ENCODE measurements at places on chromosomes 2 and 18.
A peak's percentile ranks its signal among the peaks of the same experiment; 100 is the strongest.

GRCh38 chr2:71806432-71806831, 341.2 kb downstream of the CYP26B1 start:
- no peak for DNase-seq

DNA sequence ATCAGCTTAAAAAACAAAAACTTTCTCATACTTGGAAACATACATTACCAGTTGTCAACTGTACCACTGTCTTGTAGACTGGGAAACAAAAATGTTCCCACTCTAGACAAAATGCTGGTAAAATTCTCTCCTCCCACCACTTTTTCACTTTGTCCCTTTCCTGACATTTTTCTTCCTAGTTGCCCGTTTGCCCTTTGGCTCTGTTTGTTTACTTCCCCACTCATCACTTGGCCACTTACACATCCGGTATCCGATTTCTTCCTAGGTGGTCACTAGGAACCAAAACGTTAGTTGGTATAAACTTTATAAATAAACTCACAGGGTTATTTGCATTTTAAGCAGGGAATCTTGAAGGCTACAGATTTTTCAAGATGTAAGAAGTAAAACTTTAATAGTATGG, 84.9 kb downstream of the METTL4 start:
- DNase-seq = no peak

GRCh38 chr2:234840336-234840735, 111.5 kb upstream of the SH3BP4 start:
- DNase-seq = no peak

DNA sequence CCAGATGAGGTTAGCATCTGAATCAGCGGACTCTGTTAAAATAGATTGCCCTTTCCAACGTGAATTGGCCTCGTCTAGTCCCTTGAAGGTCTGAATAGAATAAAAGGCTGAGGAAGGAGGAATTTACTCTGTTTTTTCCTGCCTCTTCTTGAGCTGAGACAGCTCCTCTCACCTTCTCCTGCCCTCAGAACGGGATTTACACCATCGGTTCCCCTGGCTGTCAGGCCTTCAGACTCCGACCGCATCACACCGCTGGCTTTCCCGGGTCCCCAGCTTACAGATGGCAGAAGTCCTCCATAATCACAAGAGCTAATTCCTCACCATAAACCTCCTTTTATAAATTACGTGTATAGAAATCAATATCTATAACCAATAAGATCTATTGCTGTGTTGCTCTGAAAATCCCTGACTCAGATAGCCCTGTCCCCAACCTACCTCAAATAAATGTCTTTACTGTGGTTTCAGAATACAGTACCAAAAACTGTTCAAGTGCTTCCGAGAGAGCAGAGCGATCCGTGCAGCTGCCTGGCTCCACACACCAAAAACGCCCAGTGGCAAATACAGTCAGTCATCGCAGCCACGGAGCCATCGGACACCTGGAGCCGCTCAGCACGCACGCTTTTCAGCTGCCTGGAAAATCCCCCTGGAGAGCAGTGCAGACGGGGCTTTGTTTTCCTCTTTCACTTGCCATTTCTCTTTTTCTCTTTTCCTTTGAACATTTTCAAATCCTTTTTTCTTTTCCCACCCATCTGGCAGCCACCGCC, 196.9 kb downstream of the NRP2 start:
- DNase-seq = no peak

DNA sequence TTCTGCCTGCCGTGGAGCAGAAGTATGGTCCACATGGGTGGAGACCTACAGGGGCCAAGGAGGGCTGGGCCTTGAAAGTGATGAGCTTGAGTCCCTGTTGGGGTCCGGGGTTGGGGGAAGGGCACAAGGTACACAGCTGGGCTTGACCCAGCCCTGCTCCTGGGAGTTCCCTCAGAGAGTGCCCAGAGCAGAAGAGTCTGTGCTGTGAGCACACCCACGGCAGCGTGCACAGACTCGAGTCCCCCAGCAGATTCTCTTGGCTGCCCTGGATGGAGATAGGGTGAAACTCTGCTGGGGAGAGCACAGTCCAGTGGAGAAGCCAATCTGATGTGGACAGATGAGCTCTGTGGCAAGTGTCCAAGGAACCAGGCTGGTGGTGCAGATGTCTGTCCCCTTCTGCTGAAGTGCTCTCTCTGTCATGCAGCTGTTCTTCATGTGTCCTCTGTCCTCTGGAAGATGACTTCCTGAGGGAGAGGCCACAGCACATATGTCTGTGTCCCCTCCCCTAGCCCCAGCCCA, 27.5 kb downstream of the INPP4A start:
- no peak for DNase-seq

DNA sequence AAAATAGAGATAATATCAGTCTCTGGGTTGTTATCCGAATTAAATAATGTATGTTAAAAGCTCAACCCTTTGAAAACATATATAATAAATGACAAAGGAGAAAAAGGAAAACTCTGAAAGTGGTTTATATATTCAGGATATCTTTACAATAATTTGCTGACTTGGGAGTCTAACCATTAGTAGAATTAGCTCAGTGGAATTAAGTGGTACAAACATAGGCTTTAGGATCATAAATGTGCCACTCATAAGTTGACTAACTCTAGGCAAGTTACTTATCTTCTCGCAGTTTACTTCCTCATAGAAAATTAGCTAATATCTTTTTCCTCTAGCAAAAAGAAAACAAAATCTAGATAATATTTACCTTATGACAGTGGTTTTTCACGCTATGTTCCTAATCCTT, 44.6 kb downstream of the HEATR5B start:
- DNase-seq = no peak

DNA sequence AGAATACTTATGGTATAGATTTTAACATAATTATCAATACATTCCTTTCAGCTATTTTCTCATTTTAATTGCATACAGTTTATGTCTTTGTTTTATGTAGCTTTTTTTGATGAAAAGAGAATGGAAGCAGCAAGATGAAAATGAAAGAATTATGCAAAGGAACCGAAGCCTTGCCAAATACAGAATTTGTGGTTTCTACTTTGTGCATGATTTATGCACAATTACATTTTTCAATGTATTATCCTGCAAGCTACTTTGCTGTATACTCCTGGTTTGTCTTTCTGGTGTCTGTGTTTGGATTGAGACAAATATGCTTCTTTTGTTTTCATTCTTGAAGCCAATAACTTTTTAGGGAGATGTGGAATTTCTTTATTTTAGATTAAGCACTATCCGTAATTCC, 1642.6 kb upstream of the CELF4 start:
- DNase-seq = no peak

DNA sequence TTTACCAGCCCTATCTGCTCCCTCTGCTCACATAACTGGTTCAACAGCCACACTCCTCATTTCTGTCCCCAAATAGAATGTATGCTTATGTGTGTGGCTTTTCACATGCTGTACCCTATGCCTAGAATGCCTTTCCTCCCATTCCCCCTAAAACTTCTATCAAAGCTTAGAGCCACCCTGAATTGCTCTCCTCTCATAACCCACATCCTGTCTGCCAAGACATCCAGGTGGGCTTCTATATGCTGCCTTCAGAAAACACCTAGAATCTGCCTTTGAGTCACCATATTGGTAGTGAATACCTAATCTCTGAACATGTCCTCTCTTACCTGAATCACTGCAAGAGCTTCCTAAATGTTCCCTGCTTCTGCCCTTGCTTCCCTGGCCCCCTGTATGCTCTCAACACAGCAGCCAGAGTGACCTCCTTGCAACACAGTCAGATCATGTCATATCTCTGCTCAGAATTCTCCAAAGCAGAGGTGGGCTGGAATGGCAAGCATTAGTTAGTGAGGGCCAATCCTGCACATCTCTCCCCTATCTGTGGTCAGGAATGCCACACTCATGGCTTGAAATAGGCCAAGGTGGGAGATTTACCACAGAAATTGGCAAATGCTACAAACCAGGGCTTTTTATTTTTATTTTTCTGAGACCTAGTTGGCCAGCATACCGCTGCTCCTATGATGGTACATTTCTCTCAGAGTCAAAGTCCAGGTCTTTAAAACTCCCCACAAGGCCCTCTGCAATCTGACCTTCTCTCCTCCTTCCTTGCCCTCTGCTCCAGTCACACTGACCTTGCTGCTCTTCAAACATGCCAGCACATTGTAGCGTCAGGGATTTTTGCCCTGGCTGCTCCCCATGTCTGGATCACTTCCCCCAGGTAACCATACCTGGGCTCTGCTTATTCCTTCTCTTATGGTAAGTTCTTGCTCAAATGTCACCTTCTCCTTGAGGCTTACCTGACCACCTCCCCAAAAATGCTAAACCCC, 111.8 kb upstream of the STON1 start:
- no peak for DNase-seq

DNA sequence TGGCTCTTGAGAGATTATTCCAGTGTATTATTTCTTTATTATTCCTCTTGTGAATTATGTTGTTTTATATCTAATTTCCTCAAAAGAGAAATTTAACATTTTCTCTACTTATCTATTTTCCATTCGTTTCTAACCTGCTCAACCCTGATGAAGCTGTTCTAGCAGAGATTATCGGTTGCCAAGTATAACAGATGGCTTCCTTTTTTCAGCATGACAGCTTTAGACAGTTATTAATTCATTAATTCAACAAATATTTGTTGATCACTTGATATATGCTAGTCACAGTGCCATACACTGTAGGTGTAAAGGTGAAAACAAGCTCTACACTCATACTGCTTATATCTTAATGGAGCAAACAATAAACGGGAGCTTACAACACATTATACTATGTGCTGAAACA, 137.9 kb upstream of the UBE2E3 start:
- DNase-seq = no peak

DNA sequence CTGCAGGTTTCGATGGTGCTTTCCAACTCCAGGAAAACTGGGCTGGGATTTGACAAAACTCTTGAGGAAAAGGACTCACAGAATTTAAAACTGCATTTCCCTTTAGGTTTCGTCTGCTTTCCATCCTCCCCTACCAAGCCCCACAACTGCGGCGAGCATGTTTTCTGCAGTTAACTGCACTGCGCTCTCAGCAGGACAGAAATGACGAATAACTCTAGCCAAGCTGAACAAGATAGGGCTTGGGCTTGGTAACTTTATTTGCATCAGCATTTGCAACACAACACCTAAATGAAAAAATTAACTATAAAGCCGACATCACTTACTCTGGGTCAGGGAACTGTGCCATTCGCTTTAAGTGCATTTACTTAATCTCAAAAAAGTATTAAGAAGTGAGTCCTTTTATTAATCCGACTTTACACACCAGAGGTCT, 669 bp upstream of the PIKFYVE start:
- peak; percentile 33 for DNase-seq

- no peak for DNase-seq
These were observed 28.1 kb upstream of the NOTO start for GRCh38 chr2:73174244-73174643.

GRCh38 chr2:209529579-209529978, 105.7 kb downstream of the MAP2 start:
- no peak for DNase-seq

GRCh38 chr2:161391737-161392506, 24.2 kb upstream of the TBR1 start:
- DNase-seq = no peak

DNA sequence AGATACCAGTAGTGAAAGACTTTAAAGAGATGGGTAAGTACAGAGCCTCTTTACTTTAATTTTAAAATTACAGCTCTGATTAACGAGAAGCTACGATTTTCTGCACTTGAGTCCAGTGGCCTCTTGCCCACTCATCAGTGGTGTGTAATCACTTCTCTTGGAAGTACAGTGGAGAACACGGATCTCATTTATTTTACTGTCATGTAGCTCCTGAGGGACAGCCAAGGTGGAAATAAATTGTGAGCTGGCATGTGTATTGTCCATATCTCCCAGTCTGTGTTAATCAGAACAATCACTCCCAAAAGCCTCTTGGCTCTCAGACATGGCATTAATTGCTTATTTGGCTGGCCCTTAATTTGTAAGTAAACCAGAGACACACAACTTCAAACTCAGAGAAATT, 69.4 kb downstream of the LOXHD1 start:
- DNase-seq = no peak

DNA sequence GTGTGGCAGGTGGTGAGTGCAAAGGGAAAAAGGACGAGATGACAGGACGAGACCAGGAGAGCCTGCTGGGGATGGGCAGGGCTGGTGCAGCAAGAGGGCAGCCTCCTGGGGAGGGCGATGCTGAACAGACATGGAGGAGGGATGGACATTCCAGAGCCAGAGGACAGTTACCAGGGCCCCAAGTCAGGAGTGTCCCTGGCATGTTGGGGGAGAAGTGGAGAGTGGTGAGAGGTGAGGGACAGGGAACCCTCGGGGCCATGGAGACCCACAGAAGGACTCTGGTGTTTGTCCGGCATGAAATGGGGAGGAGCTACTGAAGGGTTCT, 19.0 kb downstream of the MTERF4 start:
- DNase-seq = no peak

- no peak for DNase-seq
These were observed 64.0 kb downstream of the STPG4 start for GRCh38 chr2:47091118-47091517.

DNA sequence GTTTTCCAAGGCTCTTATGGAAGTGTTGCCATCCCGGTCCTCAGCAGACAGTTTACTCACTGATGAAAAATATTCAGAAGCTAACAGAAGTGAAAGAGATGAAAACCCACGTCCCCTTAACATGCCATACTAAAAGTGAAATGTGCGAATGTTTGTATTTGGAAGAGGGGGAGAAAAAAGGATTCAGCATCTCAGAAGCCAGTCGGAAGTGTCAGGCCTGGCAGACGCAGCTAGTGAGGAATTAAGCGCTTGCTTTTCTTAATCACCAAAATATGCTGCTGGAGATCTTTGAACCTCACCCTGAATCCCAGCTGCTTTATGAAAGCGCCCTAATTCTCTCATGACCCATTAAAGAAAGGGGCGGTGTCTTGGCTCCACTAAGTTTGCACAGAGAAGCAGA, 653.7 kb downstream of the DCDC2C start:
- no peak for DNase-seq

DNA sequence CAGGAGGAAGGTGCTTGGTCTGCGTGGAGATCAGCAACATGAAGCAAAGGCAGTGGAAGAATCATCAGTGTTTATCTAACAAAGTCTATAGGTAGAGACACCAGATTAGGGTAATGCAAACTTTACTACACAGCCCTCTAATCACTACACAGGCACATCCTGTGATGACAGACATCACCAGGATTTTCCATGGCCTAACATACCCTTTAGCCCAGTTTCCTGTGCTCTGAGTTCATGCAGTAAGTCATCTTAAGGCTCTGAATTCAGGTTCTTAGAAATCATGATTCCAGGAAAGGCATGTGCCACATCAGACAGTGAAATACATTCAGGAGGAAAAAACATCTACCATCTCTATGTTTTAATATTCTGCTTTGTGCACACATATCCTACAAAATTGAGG, 708.5 kb upstream of the SLC8A1 start:
- DNase-seq = no peak

GRCh38 chr2:230666446-230666845, 46.2 kb upstream of the CAB39 start:
- no peak for DNase-seq

GRCh38 chr2:233857511-233858141, 3.3 kb upstream of the HJURP start:
- peak; percentile 54 for DNase-seq

DNA sequence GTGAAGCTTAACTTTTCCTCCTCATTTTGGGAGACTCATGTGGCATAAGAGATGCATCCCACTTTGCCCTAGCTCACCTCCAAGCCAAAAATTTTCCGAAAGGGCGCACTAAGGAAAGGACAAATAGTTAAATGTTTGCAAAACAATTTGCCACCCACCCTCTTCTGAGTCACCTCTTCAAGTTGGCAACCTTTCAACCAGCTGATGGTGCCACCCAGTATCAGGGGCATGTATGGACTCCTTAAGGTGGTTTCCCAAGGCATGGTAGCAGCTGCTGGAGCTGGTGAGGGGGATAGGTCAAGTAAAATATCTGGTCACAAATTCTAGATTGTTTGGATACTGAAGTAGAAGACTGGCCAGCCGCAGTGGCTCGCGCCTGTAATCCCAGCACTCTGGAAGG, 17.2 kb upstream of the ITGAV start:
- DNase-seq = no peak
